ENCODE measurements at places on chromosomes 5 and 9.

GRCh38 chr5:56317923-56318561 lies 84.9 kb upstream of the ANKRD55 start:
- DNase-seq: no peak

DNA sequence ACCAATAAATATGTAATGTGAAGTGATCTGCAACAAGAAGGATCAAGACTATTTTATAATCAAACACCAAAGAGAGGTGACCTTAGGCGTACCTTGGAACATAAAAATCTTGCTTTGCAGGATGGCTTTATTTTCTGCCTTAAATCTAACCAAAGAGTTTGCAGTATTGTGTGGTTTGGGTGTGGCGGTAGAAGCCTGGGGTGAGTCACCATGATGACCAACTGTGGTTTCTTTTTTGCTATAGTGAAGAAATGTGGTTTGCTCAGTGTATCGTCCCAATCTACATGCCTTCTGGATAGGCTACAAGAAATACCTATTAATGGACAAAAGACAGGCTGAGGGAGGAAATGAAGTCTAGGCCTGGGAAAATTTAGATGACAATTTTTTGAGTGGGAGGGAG lies 5.1 kb upstream of the CAST start:
- DNase-seq: peak; percentile 18

- no peak for DNase-seq
These were observed 18.1 kb upstream of the PSAT1 start for GRCh38 chr9:78278801-78279200.

DNA sequence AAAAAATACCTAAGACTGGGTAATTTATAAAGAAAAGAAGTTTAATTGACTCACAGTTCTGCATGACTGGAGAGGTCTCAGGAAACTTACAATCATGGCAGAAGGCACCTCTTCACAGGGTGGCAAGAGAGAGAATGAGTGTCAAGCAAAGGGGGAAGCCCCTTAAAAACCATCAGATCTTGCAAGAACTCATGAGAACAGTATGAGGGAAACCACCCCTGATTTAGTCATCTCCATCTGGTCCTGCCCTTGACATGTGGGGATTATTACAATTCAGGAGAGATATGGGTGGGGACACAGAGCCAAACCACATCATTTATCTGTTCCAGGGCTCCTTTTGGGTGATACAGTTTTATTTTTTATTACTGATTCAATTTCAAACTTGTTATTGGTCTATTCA lies 23.2 kb upstream of the ADAMTS16 start:
- DNase-seq: no peak

DNA sequence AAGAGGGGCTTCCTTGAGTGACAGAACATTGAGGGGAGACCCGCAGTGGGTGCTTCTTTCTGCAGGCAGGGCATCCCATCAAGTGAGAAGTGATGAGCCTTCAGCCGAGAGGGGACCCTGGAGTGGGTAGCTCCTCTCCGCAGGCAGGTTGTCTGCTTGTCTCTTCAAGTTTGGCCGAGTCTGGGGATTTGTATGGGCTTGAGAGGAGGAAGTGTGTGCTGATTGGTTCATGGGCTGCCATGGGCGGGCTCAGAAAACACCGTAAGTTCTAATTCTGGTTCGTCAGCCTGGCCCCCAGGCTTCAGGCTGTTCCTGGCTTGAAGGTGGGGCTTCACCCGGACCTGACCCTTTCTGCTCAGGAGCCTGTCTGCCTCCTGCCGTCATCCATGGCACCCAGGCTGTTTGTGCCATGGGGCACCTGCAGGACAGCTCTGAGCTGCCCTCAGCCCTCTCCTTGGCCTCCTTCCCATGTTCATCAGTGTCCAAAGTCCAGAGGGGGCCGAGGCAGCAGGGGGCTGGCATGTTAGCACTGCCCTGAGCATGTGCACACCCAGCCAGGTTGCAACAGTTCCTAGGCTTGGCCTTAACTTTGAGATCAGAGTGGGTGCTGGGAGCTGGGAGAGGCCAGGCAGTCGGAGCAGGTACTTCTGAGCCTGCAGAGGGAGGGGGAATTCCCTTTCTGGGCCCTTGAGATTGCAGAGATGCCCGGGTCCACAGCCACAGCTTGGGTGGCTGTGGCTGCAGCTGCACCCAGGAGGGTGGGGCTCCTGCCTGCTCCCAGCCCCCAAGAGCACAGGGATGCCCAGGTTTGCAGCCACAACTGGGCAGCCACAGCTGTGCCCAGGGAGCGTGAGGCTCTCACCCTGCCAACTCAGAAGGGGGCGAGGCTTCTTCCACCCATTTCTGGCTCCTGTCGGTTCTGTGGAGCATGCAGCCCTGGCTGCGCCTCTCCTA lies 13.5 kb upstream of the DHFR start:
- DNase-seq: no peak

DNA sequence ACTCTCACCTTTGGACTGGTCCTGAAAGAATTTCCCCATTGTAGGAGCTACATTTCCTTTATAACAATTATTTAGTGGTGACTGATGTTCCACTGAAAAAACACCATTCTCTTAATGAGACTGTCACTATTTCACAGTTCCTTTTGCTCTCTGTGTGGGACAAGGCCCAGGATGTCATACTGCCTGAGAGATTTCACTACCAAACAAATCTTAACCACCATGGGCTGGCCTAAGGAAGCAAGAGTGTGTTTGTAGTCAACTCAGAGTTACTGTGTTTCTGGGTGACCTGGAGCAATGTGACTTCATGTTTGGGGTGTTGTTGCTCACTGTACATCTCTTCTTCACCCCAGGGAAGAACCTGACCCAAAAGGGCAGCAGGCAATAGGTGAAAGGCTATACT lies 50.1 kb upstream of the ZNF608 start:
- DNase-seq: no peak

GRCh38 chr5:34582371-34582770 lies 73.8 kb upstream of the RAI14 start:
- no peak for DNase-seq

GRCh38 chr9:111094958-111095357 lies 56.7 kb upstream of the LPAR1 start:
- no peak for DNase-seq

GRCh38 chr5:157744051-157745011 lies 819 bp downstream of the LSM11 start:
- DNase-seq: no peak

DNA sequence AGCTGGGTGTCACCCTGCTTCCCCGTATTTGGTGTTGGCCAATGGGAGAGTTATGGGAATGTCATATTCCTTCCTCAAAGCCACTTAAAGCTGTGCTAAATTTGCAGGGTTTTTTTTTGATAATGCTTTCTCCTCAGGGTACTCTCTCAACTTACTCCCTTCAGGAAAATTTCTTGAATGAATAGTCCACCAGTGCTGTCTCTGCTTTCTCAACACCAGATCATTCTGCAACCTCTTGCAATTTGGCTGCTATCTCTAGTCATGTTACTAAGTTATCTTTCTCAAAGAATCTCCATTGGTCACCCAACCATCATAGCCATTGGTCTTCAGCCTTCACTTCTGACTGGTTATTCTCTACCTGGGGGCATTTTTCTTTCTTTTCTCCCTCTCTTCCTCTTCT lies 13.4 kb upstream of the TNFAIP8 start:
- no peak for DNase-seq

All from stimulated activated CD8-positive, alpha-beta memory T cell treated with anti-CD3 and anti-CD28 coated beads, Interleukin-4, amount 100 ng/mL, for 4 hours (primary cell).